ENCODE measurements at places on chromosomes 7 and 10.

- DNase-seq, result no peak
These were observed 52.3 kb downstream of the MKI67 start for GRCh38 chr10:128073890-128074289.

GRCh38 chr10:36676756-36677430 is 448.5 kb upstream of the ANKRD30A start:
- no peak for DNase-seq

- DNase-seq, result no peak
These were observed 260.6 kb downstream of the CCSER2 start for GRCh38 chr10:84588971-84589370.

DNA sequence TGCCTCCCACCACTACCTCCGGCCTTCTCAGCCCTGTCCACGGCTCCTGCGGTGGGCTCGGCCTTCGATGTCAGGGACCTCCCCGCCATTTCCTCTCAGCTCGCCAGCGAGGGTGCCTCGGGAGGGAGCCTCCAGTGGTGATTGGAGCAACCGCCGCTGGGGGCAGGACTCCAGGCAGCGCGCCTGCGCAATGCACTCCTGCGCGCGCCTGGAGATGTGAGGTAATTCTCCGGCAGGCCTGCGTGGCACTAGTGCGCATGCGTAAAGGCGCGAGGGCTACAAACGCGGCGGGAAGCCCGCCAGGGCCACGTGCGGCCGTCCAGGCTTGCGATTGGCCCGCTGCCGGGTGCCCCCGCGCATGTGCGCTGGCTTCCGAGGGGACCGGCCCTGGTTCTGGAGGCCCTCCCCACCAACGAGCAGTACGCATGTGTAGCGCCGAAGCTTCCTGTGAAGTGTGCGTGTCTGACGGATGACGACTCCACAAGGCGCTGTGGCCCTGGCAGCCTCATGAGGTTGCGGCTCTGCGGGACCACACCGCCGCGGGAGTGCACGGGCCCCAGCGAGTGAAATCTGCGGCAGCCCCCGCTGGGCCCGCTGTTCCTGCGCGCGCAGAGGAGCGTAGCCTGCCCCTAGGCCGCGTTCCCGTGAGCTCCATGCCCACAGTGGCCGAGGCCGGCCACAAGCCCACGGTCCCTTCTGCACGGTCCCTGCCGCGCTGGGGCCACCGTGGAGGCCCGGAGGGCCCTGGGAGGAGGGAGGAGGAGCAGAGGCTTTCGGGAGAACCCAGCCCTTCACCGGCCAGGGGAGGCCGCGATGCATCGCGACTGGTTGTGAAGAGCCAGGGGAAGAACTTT is at the start of gene SYCE1:
TSS of gene SYCE1 (minus strand) at position 143 of the 854 bp plus-strand sequence. CDS start at position 89, 54 bp downstream.
- no peak for DNase-seq

DNA sequence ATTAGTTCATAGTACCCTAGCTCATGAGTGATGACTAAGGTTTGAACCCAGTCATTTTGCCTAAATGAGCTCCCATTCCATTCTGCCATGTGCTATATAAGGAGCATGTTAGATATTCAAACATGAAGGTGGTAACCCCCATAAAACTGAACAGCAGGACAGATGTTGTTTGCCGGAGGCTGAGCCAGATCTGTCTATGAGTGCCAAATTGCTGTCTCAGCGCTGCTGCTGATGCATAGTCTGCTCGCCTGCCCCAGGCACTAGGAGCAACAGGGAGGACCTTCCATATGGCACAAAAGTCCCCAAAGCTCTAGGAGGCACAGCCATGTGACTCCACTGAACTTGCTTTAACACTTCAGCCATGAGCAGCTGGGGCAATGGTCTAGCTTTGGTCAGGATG is 466.0 kb upstream of the GHITM start:
- no peak for DNase-seq

GRCh38 chr10:126247446-126247975 is 140.8 kb downstream of the ADAM12 start:
- no peak for DNase-seq

- DNase-seq, result no peak
These were observed 8.0 kb upstream of the FRA10AC1 start for GRCh38 chr10:93710333-93710909.

GRCh38 chr10:17216217-17216900 is 11.7 kb upstream of the VIM start:
- DNase-seq, result no peak

GRCh38 chr7:120799813-120800475 is 58.0 kb downstream of the TSPAN12 start:
- no peak for DNase-seq

GRCh38 chr10:77291596-77292505 is 345.8 kb downstream of the KCNMA1 start:
- DNase-seq, result no peak
